Femur (tissue), 1 donor: ENCODE measurements at places on chromosomes 7 and 10.
A peak's percentile ranks its signal among the peaks of the same experiment; 100 is the strongest.

DNA sequence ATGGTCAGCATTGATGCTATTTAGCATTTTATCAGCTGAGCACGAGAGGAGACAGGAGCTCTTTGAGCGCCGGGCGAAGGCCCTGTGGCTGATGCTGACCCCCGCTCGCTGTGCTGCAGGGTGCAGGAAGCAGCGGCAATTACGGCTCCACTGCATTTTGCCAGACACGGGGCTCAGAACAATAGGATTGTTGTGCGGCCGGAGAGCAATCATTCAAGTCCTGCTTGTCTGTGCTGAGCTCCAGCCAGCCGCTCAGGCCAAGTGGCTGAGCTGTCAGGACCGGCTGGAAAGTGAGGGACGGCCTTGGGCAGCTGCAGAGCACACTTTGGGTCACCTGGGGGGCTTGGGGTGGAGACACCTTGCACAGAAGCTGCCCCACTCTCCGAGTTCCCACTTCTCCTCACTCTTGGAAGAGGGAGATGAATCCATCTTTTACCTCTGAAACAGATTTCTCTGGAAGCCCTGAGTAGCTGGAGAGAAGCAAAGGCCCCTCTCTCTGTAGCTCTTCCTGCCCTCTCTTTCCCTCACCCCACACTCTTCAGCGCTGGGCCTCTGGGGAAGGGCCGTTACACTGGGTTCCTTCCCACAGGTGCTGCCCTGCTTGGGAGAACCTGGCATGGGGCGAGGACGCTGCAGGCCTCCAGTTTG lies 17.3 kb upstream of the ADARB2 start:
- DNase-seq = no peak

DNA sequence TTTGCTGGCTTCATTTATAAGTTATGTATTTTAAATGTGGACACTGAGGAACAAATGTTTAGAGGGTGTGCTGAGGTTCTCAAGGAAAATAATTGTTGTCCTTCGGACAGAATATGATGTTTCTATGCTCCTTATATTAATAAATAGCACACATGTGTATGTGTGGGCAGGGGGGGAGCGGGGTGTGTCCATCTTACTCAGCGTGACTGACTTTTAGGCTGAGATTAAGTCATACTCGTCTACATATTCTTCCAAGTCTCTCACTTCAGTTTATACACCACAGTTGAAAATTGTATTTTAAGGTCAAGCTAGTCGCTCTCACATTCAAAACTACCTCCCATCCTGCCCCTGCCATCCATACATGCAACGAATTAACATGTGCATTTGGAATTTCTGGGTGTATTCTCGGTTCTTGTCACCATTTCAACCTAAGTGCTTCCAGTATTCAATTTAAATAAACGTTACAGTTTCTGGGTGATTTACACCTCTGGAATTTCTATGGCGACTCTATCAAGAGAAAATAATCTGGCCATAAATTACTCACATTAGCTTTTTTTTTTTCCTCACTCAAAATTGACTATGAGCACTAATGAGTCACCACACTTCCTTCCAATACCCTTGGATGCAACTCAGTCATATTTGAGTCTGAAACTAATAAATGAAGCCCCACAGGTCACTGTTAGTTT lies 3.3 kb downstream of the PCDH15 start:
- no peak for DNase-seq

GRCh38 chr10:37760817-37761216 lies 96.6 kb downstream of the ZNF248 start:
- no peak for DNase-seq

DNA sequence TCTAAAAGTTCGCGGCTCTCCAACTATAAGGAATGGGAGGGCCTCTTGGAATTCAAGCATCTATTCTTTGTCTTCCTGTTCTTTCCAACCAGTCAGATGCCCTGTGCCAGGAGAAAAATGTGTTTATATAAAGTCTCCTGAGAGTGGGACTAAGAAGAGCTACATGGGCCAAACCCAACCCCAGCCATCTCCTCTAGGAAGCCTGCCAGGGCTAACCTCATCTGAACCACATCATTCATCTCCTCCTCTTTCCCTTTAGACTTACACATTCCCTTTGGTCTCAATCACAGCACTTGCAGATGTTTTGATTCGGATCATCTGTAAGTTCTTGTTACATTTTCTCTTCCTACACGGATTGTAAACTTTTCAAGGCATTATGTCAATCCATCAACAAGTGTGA lies 62.6 kb downstream of the DOCK4 start:
- peak; percentile 81 for DNase-seq

DNA sequence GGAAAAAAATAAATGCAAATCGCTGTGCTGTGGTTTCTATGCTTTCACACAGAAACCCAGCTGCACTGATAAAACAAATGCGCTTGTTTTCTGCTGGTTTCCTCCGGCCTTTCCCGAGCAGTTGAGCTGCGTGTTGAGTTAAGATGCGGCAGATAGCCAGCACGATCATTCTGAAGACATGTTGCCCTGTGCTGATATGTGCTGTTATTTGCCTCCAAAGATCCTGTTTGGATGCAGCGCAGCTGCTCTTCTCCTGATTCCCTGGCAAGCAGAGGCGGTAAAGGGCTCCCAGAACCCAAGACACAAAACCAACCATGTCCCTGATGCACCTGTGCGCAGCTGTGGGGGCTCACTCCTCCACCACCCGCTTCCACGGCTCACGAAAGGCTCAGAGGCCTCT lies 225.4 kb downstream of the PAXIP1 start:
- no peak for DNase-seq

DNA sequence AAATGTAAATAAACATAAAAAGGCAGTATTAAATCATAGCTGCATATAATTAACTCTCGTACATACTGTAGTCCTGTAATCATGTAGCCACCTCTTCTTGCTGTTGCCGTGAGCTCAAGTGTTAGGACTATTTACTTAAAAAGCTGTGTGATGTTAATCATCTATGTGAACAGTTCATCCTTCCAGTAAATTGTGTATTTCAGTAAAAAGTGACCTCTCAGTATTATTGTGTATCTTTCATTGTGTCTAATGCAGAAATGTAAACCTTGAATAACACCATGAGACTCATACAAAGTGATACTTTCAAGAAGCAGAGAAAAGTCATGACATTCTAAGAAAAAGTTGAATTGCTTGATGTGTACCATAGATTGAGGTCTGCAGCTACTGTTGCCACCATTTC lies 38.0 kb downstream of the ADD3 start:
- DNase-seq = no peak

DNA sequence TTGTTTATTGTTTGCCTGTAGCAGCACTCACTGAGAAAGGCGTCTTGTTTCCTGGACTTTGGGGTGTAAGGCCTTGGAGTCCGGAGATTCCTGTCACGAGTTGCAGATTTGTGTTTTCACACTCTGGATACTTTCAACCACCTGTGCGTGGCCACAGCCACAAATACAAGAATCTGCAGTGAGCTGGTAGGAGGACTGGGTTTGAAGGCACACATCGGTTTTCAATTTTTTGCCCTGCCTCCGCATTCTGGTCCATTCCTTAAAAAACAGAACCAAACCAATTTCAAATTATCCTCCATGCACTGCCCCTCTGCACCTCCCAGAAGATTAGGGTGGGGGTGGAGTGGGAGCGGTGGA lies 619 bp downstream of the EXOC4 start:
- DNase-seq = peak; percentile 18

DNA sequence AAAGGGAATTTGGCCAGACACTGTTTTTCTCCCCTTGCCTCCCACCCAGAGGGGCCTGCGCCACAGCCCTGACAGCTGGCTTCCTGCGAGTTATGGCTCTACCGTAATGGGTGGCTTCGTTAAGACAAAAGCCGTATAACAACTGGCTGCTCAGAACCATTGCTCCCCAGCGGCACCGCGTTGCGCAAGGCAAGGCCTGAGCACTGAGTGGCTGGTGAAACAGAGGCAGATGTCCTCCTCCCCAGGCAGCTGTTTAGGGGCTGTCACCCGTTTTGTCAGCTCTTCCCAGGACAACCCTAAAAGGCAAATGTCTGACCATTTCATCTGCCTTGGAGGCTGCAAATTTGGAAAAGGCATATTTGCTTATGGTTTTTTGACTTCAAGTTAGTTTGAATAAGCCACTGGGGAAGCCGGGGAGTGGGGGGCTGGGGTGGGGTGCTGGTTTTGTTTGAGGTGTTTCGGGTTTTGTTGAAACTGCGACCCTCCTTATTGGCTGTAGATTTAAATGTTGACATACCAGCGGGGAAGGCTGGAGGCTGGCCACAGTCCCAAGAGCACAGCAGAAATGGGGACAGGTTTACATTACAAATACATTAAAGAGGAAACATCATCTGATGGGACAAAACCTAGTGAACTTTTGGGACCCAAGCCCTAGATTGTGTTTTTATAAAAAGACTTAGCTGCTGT lies 681 bp upstream of the SPOCK2 start:
- peak; percentile 65 for DNase-seq

GRCh38 chr10:18472977-18473376 lies 178.4 kb downstream of the NSUN6 start:
- no peak for DNase-seq

DNA sequence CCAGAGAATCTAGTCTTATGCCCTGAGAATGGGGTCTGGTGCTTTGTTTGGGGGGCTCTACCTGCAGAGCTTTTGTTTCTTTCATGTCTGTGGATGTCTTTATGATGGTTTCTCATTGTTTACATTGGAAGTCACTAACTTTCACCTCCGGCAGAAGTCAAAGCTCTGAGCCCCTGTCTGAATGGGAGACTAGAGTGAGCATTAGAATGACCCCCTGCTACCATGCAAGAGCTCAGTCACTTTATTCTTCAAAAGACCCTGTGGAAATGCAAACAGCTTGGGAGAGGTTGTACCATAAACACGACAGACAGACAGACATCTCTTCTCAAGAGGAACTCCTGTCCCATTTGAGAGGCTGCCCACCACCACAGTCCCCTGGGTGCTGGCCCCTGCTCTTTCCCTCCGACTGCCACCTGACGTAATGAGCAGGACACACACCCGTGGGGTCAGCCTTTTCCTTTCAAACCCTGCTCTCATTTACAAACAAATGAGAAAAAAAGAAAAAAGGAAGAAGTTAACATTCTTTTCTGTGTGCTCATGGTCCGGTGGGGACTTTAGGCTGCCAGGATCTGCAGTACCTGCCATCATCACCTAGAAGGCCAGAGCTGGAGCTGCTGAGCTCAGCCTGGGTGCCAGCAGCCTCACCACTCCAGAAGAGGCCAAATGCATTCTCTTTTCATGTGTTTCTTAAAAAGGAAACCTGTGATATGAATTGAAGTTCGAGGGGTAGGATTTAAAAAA lies 91.6 kb downstream of the FZD1 start:
- no peak for DNase-seq

DNA sequence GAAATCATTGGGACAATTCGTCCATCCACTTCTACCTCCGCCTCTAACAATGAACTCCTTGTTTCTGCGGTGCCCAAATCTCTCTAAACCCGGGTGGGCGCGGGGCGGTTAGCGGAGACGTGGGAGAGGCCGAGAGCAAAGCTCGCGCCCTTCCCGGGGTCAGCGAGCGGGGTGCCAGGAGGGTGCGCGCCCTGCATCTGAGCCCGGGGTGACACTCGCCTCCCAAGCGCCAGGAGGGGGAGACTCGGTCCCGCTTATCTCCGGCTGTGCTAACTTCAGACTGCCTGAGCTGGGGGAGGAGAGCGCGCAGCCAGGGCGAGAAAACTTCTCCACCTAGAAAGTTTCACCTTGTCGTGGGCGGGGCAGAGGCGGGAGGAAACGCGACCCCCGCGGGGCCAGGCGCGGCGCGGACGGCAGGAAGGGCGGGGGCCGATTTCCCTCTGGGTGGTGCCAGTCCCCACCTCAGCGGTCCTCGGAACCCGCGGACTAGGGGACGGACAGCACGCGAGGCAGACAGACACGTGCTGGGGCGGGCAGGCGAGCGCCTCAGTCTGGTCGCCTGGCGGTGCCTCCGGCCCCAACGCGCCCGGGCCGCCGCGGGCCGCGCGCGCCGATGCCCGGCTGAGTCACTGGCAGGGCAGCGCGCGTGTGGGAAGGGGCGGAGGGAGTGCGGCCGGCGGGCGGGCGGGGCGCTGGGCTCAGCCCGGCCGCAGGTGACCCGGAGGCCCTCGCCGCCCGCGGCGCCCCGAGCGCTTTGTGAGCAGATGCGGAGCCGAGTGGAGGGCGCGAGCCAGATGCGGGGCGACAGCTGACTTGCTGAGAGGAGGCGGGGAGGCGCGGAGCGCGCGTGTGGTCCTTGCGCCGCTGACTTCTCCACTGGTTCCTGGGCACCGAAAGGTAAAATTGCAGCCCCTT lies at the start of gene MET:
TSS of gene MET (plus strand) at position 516 of the 915 bp plus-strand sequence. CDS start 26,889 bp downstream, outside the sequence.
- DNase-seq = peak; percentile 83
